ENCODE measurements at places on chromosomes 11 and 22.

GRCh38 chr11:123286255-123286654 is 91.2 kb upstream of the CLMP start:
- no peak for DNase-seq

DNA sequence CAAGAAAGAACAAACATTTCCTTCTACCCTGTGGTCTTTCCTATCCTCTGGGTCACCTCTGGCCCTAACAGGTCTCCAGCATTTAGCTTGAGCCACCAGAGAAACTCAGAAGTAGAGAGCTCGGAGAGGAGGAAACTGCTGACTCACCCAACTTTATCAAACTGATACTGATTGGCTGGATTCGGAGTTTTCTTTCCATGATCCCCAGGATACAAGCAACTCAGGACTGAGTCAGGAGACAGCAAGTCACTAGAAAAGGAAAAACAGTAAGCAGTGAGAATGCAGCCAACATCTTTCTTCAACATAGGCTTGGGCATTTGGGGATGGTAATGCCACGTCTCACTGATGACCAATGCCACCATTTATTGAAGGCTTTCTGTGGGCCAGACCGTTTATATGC is 32.7 kb downstream of the THOC5 start:
- no peak for DNase-seq

DNA sequence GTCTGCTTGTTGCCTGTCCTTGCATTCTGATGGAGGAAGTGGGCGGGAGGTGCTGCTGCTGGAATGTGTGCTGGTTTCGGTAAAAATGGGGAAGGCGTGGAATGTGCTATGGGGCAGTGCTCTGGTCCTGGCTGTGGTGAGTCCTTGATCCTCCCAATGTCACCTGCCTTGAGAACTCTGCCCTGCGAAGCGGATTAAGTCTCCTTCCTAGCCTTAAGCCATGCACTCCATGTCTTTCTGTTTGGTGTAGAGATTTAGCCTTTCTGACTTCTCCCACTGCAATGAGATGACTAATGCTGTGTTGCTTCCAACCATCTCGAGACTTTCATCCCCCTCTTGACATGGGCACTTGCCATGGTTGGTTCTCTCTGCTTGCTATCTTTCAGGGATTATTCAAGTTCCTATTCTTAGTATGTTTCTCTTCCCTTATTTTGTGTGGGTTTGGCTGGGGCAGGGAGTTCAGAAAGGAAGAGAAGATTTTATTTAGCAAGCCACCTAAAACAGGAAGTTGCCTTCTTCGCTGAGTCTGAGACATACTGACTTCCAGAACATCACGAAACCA is 687.9 kb downstream of the NTM start:
- no peak for DNase-seq

GRCh38 chr11:74123008-74123448 is 47.8 kb downstream of the C2CD3 start:
- DNase-seq, result no peak

- DNase-seq, result no peak
Observed at GRCh38 chr11:12671370-12671769, 2.9 kb upstream of the TEAD1 start.

GRCh38 chr22:50114221-50115021 is 24.6 kb downstream of the MOV10L1 start:
- DNase-seq, result no peak

DNA sequence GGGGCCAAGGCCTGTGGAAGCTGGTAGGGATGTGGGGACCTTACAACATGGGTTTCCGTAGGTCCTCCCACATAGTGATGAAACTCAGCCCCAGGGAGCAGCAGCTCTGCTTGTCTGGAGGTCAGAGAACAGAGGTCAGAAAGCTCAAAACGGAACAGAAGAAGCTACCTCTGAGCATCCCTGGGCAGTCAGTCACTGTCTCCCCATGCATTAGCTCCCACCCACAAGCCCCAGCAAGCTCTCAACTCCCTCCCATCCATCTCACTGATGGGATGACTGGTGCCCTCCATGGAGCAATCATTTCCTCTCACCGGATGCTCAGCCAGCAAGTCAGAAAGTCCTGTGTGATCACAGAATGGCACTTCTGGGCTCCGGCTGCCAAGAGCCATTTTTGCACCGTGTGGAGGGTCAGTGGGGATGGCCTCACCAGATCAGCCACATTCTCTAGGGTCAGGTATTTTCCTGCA is 1.9 kb downstream of the TPP1 start:
- DNase-seq, result no peak

GRCh38 chr11:85749884-85750283 is 61.1 kb downstream of the SYTL2 start:
- no peak for DNase-seq

GRCh38 chr11:75035911-75036565 is 47.3 kb downstream of the NEU3 start:
- no peak for DNase-seq

DNA sequence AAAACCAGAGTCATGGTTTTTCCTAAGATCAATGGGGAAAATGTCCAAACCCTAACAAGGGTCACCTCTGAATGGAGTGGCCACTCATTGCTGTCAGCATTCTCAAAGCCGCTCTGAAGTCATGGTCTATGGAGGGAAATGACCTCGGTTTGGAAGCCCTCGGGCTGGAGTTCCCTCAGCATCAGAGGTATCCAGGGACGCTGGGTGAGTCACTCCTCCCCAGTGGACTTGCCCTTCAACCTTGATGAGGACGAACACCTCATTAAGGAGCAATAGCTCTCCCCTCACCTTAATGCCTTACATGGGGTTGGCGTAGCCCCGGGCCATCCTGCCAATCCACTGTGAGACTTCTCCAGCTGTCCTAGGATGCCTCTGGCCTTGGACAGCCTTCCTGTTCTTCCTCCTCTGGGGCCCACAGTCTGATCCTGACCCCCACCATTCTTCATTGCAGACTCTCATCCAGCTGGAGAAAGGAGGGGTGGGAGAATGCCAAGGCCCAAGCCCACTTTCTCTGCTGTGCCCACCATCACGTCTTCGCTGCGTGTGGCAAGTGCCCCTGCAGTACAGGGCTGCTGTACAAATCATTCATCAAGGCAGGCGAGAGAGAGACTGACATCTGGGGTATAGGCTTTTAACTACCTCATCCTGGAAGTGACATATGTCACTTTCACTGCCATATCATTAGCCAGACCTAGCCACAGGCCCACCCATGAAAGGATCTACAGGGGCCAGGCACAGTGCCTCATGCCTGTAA is 25.4 kb upstream of the MYH9 start:
- DNase-seq, result no peak

- DNase-seq, result no peak
Observed at GRCh38 chr22:40368836-40369235, 1.6 kb upstream of the SGSM3 start.

- DNase-seq, result no peak
Observed at GRCh38 chr22:27903805-27904473, 15.1 kb downstream of the PITPNB start.

DNA sequence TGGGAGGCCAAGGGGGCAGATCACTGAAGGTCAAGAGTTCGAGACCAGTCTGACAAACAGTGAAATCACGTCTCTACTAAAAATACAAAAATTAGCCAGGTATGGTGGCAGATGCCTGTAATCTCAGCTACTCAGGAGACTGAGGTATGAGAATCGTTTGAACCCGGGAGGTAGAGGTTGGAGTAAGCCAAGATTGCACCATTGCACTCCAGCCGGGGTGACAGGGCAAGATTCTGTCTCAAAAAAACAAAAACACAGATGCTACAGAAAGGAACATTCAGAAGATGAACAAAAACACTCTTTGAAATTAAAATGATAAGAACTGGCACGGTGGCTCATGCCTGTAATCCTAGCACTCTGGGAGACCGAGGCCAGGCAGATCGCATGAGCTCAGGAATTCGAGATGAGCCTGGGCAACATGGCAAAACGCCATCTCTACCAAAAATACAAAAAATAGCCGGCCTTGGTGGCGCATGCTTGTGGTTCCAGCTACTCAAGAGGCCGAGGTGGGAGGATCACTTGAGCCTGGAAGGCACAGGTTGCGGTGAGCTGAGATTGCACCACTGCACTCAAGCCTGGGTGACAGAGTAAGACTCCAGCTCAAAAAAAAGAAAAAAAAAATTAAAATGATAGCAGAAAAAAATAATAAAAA is 8.5 kb downstream of the RAB6A start:
- DNase-seq, result no peak

- DNase-seq, result no peak
Observed at GRCh38 chr11:103948187-103948763, 88.2 kb upstream of the DDI1 start.

DNA sequence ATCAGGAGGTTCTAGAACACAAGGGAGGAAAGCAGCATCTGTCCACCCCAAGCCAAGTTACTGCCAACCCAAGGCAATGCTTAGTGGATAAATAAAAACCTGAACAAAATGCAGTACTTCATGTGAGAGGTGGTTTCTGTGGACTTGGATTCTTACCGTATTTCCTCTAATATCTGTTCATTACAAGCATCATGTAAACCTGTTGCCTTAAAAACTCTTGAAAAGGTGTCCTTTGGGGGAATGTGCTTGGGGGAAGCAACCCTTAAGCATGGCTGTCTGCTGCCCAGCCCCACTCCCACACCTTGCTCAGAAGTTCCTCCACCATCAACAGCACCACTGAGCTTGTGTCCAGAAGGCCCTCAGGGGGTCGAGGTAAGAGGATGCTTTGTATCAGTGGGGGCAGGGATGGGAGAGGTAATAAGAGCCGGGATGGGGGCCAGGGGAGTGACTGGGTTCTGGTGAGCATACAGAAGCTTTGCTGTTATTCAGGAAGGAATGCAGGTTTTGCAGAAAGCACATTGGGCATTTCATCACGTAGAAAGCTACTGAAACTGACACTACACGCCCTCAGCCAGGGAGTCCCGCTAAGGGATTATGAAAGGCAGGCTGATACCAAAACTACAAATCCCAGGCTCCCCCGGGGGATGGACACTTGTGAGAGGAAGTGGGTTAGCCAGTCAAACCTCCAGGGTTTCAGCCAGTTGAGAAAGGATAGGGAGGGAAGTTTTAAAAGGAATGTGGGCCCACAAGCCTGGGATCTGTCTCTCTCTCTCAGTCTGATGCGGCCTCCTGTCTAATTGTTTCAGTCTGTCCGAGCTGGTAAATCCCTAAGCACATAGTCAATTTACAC is 52.0 kb downstream of the KCNJ1 start:
- no peak for DNase-seq
